Urothelium cell line (cell line): ENCODE measurements at places on chromosomes 13 and 19.
A peak's percentile ranks its signal among the peaks of the same experiment; 100 is the strongest.

- no peak for DNase-seq
Measured at GRCh38 chr13:71589032-71589431, 278.0 kb downstream of the DACH1 start.

GRCh38 chr13:95494082-95494681 is 58.3 kb upstream of the CLDN10 start:
- DNase-seq = peak; percentile 25

DNA sequence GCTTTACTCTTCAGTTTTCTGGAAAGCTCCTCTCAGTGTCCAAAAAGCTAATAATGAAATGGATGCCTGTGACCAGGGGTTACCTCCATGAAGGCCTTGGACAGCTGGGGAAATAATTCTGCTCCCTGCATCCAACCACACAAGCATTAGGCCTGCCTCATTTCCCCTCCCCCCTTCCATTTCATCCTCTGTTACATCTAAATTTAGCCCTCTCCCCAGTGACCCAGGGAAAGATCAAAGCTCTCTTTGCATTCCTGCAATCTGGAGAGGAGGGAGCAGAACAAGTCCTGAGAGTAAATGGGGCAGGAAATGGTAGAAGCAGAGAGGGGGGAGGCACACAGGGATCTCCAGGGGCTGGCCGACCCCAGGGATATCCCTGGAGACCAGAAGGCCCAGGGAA is 452.7 kb downstream of the TSHZ3 start:
- DNase-seq = no peak

GRCh38 chr13:111042661-111043226 is 72.4 kb upstream of the ARHGEF7 start:
- no peak for DNase-seq

DNA sequence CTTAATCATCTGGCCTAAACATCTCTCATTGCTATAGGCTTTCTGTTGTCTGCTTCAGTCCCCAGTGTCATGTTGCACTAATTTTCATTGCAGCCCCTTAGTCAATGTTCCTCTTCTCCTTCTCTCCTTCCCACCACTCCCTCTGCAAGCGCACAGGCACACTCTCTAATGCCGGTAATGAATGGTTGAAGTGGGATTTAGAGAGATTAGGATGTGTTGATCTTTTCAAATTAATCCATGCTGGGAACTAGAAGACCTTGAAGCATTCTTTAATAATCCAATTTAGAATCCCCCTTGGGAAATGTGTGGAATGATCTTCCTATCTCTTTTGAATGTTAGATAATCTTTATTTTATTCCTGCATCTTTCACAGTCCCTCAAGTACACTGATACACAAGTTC is 33.2 kb upstream of the NDFIP2 start:
- DNase-seq = no peak

DNA sequence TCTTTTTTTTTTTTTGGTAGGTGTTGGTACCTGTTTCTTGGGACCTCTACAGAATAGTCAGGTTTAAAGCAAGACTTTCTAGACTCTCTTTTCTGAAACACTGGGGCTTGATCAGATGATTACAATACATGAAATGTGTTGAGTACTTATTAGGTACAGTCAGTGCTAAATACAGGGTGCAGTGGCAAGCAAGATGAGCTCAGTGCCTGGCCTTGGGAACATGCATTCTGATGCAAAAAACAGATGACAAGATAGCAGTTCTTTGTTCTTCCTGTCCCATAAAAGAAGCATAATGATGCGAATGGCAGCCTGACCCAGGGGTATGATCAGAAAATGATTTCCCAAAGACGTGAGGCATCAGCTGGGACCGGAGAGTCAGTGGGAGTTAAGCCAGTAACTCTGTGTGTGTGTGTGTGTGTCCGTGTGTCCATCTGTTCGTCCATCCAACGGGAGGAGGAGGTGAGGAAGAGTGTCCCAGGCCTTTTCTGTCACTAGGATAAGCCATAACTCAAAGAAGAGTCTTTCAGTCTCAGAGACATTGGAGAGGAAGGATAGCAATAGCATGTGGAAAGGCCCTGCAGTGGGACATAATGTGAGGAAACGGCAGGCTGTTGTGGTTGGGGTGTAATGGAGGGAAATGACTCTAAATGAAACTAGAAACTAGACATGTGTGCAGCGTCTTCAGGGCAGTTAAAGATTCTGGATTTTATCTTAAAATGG is 32.2 kb downstream of the SLAIN1 start:
- no peak for DNase-seq

GRCh38 chr13:40043764-40044163 is 388.3 kb downstream of the COG6 start:
- DNase-seq = no peak

DNA sequence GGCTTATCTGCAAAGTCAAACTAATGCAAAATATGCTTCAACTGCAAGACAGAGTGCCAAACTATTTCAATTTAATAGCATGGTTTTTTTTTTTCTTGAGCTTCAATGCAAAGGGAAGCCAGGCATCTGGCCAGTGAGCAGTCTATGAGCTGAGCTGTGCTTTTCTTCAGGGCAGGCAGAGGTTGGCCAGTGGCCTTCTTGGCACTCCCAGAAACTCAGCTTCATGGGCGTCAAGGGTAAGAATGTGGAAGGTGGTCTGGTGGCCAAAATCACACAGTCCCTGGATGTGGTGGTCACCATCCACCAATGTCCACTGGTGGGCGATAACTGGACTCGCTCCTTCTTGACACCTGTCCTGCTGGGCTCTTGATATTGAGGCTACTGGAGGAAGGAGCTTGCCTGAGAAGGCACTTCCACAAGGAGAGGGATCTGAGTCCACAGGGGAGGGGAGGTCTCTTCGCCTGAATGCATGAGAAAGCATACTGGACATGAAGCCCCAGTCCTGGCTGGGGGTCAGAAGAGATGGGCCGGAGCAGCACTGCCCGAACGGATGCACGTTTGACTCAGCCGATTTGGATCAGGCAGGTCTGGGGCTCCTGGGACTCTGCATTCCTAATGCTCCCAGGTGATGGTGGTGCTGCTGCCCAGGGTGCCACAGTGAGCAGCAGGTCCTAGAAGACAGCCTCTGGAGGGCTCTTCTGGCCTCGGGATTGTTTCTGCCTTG is 17.1 kb downstream of the COL4A2 start:
- no peak for DNase-seq

GRCh38 chr13:27631665-27632064 is 10.0 kb downstream of the POLR1D start:
- no peak for DNase-seq
